NCI-H748 treated with DMSO at 0.1 percent for 48 hours (cell line): ENCODE measurements at places on chromosomes 3 and 15.

DNA sequence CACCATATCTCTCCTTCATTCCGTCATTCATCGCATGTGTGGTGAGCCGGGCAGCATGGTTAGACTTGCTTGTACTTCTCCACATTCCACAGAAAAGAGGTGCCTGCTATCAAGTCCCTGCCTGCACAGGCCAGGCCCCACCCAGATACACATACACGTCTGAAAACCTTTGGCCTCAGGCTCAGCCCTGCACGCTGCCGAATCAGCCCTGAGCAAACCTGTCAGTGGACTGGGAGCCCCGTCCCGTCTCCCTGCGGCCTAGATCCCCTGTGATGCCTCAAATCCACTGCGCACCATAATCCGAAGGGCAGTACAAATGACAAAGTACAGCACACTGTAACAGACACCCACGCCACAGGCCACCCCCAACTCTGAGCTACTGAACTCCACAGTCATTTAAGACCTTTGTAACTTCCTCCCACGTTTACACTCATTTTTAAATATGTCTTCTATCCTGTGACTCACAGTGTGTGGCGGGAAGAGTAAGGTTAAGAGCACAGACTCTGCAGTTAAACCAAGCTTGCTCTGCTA lies 67.1 kb downstream of the MB21D2 start:
- DNase-seq: no peak

DNA sequence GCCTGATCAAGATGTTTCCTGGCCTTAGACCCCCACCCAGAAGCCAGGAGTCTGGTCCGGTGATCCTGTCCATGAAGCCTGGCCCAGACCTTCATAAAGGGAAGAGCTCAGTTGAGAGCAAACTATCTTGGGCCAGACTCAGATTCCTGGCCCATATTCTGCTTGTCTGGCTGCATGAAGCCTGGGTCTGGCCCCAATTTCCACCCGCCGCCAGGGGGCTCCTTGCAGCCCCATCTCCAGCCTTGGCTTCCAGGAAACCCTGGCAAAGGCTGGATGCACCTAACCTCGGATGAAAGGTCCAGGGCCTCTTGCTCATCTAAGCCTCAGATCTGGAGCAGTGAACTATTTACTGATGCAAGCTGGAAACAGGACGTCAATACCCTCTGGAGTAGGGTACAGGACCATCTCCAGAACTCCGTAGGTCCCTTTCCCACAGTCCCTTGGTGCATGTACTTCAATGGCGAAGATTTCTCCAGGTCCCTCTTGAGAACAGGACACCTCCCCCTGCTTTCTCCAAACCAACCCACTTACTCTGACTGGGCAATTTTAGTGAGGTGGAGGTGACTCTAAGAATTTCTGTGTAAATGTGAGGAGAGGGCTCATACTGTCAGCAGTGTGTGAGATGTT lies 5.6 kb downstream of the FOXL2 start:
- DNase-seq: no peak

GRCh38 chr3:20145874-20146273 lies 40.1 kb downstream of the SGO1 start:
- no peak for DNase-seq

GRCh38 chr3:62041681-62042080 lies 331.7 kb downstream of the FEZF2 start:
- DNase-seq: no peak

DNA sequence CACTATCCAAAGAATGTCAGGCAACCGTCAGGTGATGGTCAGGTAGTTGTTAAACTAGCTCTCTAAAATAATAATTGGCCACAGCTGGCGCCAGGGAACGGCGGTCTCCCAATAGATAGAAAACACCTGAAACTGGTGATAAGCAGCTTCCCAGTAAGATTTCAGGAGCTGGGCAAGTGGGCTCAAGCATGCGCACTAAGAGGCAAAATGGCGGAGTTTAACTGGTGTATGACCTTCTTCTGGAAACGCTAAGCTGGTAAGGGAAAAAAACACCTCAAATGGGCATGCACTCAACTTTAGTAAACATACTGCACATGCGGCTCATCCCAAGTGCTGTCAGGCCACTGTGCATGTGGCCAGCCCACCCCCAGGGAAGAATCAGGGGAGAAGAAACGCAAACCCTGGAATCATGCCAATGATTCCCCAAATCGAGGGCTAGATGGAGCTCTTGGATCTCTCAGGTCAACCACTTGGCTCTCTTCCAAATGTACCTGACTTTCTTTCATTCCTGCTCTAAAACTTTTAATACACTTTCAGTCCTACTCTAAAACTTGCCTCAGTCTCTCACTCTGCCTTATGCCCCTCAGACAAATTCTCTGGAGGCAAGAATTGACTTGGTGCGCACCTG lies 195.0 kb downstream of the ZNF621 start:
- peak; percentile 11 for DNase-seq

GRCh38 chr3:194828116-194828515 lies 142.4 kb downstream of the FAM43A start:
- no peak for DNase-seq

DNA sequence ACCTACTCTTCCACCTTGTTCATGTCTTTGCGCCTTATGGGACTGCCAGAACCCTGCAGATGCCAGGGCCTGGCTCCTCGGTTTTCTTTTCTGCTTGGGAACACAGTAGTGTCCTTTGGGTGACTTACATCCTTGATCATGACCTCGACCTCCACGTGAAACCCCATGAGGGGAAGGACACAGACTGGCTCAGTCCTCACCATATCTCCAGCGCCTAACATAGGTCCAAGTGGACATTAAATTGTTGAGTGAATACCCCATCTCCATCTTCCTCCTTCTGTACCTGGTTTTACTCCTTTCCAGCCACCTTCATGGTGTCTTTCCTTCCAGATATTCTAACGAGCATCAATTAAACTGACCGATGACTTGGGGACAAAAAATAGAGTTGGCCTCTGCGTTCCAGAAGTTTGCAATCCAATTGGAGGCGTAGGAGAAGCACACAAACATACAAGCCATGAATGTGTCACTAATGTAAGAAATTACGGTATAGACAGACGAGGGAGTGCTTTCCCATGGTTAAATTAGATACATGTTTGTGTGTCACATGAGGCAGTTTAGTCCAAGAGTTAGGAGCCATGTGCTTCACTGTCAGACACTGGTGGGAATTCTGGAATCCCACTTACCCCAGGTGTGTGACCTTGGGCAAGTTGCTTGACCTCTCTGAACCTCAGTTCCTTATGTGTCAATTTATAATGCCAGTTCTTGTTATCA lies 907 bp upstream of the HERC1 start:
- DNase-seq: no peak

DNA sequence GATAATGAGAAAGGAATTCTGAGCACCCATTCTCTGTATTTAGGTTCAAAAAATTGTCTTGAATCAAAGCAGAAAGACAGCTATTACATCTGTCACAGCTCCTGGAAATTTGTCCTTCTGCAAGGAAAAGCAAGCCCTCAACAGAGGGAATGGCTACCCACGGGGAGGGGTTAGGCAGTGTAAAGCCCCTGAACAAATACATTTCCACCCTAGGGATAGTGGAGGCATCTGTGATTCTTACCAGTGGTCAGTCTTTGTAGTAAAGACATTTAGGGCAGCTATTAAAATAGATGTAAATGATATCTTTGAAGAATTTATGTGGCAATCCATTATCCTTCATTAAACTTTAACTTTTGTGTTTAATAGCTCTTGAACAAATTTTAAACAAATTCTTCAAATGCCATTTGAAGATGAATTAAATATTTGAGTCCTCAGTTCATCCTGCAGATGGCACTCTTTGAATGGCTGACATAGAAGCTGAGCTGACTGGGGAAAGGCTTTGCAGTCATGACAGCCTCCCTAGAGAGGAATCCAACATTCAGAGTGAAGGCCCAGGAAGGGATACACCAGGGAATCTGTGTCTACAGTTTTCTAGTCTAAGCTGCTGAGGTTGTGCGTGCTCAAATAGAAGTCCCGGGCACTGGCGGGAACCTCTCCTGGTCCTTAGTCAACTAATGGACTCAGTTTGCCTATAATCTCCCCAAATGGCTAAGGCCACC lies 359.7 kb upstream of the ROPN1 start:
- peak; percentile 6 for DNase-seq

DNA sequence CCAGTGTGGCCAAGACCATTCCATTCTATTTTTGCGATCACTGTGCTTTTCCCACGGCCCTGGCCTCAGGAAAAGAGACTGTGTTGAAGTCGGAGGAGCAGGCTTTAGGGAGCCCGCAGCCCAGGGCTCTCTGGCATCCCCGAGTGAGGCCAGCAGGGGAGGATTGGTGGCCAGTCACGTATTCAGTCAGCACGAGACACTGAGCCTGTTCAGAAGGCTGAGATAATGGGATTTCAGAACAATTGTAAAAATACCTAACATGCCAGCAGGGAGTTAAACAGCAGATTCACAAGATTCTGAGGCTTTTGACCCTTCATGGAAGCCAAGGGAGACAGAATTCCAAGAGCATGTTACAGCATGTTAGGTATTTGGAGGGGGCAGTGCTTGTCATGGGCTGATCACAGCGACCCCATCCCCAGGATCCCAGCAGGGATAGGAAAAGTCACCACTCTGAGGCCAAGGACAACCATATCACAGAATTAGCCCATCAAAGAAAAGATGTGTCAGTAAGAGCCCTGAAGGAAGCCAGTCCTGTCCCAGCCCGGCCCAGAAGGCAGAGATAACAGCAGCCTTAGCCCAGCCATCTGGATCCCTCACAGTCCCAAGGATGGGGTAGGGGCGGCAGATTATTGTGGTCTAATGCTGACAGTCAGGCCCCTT lies 40.6 kb downstream of the AMOTL2 start:
- DNase-seq: peak; percentile 13

- DNase-seq: no peak
Observed at GRCh38 chr3:78802562-78802930, 965.3 kb downstream of the ROBO1 start.

GRCh38 chr3:46393554-46394434 lies 13.1 kb downstream of the CCR5AS start:
- DNase-seq: no peak

GRCh38 chr15:28871168-28871567 lies 14.6 kb upstream of the APBA2 start:
- no peak for DNase-seq

GRCh38 chr3:187039100-187039722 lies 100.1 kb downstream of the RPL39L start:
- no peak for DNase-seq

DNA sequence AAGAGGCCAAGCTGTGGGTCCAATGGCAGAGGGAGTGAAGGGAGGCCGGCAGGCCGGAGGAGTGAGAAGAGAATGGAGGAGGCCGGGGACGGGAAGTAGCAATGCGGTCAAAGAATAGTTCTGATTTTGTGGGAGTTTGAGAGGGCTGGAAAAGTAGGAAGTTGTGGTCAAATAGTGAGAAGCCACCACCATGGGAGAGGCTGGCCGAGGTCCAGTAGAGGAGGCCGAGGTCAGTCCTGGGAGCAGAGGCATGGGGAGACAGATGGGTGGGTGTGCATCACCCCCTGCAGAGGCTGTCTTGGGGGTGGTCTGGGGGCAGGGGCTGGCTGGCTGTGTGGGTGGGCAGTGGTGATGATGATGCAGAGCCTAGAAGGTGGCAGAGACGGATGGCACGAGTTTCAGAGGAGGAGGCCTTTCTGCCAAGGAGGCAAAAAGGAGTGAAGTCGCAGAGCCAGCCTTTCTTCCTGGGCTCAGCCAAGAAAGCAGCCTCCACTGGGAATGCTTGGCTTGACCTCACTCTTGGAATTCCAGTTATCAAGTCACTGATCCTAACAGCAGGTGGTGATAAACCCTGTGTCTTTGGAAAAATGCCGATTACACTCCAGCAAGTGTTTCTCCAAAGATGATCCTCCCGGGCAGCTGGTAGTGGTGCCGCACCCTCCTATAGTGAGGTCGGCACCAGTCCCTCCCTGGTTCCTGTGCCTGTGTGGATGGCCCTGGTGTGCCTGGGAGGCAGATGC lies 57.3 kb downstream of the ARNT2 start:
- no peak for DNase-seq

- DNase-seq: no peak
Observed at GRCh38 chr15:101169495-101170071, 82.3 kb downstream of the CHSY1 start.
